Activated CD4-positive, alpha-beta T cell treated with anti-CD3 and anti-CD28 coated beads, Interleukin-2, amount 10 ng/mL, durations not matched to agents 24 days and 14 days (primary cell): ENCODE measurements at places on chromosomes 16 and 17.

DNA sequence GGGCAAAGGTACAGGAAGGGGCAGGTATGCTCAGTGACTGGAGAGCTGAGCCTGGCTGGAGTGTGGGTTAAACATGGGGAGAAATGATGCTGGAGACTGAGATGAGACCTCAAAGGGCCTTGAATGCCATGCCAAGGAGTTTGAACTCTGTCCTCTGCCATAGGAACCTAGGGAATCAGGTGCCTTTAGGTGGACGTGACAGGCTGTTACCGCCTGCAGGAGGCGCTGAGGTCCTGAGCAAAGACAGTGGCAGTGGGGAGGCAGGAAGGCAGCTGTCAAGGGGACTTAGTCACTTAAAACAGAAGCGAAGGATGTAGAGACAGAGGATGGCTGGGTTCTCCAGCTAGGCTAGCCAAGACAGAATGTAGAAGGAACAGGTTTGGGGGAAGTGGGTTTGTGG lies 9.1 kb downstream of the PSMB3 start:
- peak; percentile 80 for DNase-seq

DNA sequence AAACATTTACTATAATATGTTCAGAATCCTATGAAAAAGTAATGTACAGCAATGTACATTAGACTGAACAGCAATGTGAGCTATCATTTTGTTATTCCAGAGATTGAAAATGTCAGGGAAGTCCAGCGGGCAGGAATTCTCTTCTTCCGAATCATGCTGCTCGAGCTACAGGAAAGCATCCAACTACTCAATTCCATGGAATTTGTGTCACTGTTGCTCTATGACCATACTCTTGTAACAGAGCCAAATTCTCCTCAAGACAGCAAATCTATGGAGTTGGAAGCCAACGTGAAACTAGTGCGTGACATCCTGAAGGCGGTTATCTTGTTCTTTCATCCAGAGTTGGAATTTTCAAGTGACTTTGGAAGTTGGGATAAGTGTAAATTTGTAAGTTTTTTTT lies 24.8 kb upstream of the NSRP1 start:
- DNase-seq: no peak

GRCh38 chr17:9175700-9176467 lies 154.6 kb downstream of the NTN1 start:
- DNase-seq: no peak

- DNase-seq: no peak
Measured at GRCh38 chr17:54891176-54891821, 9.4 kb upstream of the TOM1L1 start.

DNA sequence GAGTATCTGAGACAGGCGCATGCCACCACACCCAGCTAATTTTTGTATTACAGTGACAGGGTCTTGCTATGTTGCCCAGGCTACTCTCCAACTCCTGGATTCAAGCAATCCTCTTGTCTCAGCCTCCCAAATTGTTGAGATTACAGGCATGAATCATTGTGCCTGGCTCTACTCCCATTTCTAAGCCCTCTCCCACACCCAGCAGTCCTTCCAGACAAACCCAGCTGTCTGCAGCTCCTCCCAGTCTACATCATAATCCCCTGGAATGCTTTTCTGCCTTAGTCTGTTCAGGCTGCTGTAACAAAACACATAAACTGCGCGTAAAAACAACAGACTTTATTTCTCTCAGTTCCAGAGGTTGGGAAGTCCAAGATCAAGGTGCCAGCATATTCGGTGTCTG lies 144.5 kb downstream of the GRIN2A start:
- DNase-seq: no peak

GRCh38 chr17:13981881-13982280 lies 87.4 kb upstream of the COX10 start:
- DNase-seq: no peak

GRCh38 chr16:80627108-80627507 lies 86.3 kb downstream of the DYNLRB2 start:
- no peak for DNase-seq

DNA sequence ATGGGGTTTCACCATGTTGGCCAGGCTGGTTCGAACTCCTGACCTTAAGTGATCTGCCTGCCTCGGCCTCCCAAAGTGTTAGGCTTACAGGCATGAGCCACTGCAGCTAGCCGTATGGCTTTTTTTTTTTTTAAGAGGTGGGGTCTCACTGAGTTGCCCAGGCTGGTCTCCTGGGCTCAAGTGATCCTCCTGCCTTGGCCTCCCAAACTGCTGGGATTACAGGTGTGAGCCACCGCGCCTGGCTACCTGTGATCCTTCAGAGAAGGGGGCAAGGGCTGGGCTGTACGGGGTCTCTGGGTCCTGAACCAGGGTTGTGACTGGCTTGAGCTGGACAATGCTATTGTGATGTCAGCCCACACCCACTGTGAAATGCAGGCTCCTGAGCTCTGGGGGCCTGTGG lies at the start of gene RNF151:
Gene RNF151, plus strand, starts transcription at position 397 of the 400 bp plus-strand sequence. CDS start 26 bp downstream, outside the sequence.
- DNase-seq: no peak

DNA sequence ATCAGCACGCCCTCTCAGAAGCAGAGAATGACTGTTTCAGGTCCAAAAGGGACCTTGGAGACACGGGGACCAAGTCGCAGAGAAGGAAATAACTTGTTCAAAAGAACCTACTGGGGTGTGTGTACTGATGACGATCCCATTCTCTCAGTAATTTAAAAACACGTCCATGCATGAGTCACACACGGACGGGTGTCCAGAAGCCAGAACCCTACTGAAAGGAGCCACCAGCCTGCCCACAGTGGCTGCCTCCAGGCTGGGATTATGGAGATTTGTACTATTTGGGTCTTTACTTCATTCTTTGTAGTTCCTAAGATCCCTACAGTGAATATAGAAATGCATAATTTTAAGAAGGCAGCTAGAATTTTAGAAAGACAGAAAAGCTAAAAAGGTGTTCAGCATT lies 27.8 kb downstream of the TMEM204 start:
- no peak for DNase-seq

DNA sequence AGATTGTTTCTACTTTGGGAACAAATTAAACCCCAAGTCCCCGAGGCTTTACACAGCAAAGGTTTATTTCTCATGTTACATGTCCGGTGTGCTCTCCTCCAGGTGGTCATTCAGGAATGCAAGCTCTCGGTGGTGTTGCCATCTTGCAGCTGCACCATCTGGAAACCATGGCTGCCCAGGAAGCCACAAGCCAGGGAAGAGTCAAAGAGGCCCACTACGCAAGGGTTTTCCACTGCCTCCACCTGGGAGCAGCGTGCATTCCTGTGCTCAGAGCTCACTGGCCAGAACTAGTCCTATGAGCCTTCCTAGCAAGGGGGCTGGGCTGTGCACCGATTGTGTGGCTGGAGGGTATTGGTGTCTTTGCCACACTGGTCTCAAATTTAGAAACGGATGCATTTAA lies 128.8 kb upstream of the FOXF1 start:
- DNase-seq: no peak

GRCh38 chr17:28206292-28206691 lies 112.7 kb upstream of the TMEM97 start:
- DNase-seq: no peak

DNA sequence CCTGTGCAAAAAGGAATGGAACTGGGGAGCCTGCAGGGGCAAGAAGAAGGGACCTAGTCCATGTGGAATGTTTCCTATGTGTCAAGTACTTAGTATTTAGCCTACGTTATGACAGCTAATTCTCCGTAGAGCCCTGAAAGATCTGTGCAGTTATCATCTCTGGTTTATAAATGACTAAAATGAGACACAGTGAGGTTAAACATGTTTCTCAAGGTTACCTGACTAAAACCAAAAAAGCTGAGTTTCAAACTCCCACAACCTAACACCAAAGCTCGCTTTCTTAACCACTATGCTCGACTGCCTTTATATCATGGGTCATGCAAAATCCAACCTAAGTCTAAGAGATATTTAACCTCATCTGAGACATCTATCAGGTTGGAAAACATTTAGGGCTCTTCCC lies 53.3 kb upstream of the CCL2 start:
- no peak for DNase-seq

DNA sequence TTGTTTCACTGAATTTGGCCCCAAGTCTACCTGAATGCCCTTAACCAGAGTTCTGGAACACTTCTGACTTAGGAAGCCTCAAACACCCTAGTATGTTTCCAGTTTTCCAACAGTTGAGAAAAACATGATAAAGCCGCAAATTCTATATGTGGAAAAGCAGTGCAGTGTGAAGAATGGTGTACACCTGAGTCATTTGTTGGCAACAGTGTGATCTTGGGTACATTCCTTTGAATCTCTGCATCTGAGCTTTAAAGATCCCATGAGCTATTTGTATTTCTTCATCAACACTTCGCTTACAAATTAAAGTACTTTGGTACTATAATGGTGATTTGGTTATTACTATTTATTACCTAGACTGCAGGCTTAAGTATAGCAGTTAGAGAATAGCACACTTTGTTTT lies 93.6 kb upstream of the TBX2 start:
- DNase-seq: no peak

- no peak for DNase-seq
Measured at GRCh38 chr17:29590411-29591145, 1.1 kb upstream of the GIT1 start.

DNA sequence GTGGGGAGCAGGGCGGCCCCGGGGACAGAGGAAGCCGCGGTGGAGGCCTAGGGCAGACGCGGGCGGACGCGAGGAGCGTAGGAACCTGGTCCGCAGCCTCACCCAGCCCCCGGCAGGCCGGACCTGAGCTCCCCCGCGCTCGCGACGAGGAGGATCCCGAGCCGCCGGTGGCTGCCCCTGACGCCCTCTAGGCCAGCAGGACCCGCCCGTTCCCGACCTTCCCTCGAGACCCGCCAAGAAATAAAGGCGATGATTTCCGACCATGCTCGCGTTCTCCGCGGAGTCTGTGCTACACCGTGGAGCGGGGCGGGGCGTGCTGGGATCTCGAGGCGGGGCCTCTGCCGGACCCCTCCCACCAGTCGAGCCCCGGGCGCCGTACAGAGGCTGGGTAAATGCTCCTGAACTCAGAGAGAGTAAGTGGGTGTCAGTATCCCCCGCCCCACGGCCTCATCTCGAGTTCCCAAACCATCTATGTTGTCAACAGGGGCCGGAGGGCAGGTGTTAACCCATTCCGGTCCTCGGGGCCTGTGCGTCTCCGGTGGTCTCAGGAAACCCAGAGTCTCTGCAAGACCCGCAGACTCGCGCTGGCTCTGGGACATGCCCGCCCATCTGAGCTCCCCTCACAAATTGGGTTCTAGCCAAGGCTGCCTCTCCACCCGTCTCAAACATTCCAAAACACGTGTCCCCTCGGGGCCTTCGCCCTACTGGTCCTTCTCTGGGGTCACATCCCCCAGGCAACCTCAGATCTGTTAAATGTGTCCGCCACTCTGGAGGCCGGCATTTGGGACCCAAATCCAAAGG lies 13.7 kb downstream of the SYCE1L start:
- peak; percentile 94 for DNase-seq

- DNase-seq: no peak
Measured at GRCh38 chr17:74515941-74516340, 15.3 kb downstream of the CD300LB start.

DNA sequence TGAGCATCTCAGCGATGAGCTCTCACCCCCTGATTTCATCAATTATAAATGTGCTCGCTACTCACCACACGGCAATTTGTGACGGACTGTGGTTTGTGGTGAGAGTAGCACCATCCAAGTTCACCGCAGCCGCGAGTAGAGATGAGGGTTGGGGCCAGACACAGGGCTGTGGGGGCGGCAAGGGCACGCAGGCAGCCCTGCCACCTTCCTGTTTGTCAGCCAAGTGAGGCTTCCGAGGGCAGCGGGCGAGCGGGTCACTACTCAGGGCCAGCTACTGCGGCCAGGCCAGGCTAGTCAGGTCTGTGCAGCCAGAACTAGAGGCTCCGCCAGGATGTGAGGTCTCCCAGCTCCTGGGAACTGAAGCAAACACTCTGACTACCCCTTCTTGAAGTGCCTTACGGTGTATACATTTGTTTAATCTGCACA lies 39.6 kb upstream of the MEOX1 start:
- DNase-seq: peak; percentile 74
